Aorta (tissue), 5 donors: ENCODE measurements at places on chromosomes 7 and 10. TPM values are rescaled to one million over a fixed set of nuclear protein-coding genes. Genes with fewer than 3 reads are reported as not detected.
A peak's percentile ranks its signal among the peaks of the same experiment; 100 is the strongest.

GRCh38 chr10:27223964-27224363 is 16.6 kb downstream of the ACBD5 start:
- no peak overlapping the region for H3K27ac ChIP-seq
- no peak for DNase-seq
- H3K27me3 ChIP-seq = no peaks in the 10 kb centered on the region
- H3K36me3 ChIP-seq = no peaks in the 10 kb centered on the region

GRCh38 chr7:32154797-32155196 is 84.6 kb upstream of the PDE1C start:
- H3K27me3 ChIP-seq = no peaks in the 10 kb centered on the region
- H3K27ac ChIP-seq = no peak overlapping the region
- peak; percentile 80 for DNase-seq
- H3K4me1 ChIP-seq = no peaks in the 10 kb centered on the region
- H3K4me3 ChIP-seq = no peak overlapping the region
- H3K36me3 ChIP-seq = no peaks in the 10 kb centered on the region

GRCh38 chr10:77578583-77579227 is 58.9 kb downstream of the KCNMA1 start:
- peaks cover 5% of the 10 kb centered on the region for H3K4me1 ChIP-seq
- no peak overlapping the region for H3K4me3 ChIP-seq
- H3K27ac ChIP-seq = no peak overlapping the region
- peak; percentile 59 for DNase-seq
- H3K36me3 ChIP-seq = no peaks in the 10 kb centered on the region
- no peaks in the 10 kb centered on the region for H3K27me3 ChIP-seq

- DNase-seq = no peak
- no peaks in the 10 kb centered on the region for H3K27me3 ChIP-seq
- H3K36me3 ChIP-seq = peaks cover 4% of the 10 kb centered on the region
- no peak overlapping the region for H3K4me3 ChIP-seq
- H3K27ac ChIP-seq = no peak overlapping the region
Measured at GRCh38 chr7:30867483-30867882, 44.2 kb upstream of the AQP1 start.

- DNase-seq = no peak
- no peak overlapping the region for H3K4me3 ChIP-seq
- H3K4me1 ChIP-seq = no peaks in the 10 kb centered on the region
- no peaks in the 10 kb centered on the region for H3K36me3 ChIP-seq
Measured at GRCh38 chr10:13221572-13221971, 12.6 kb downstream of the UCMA start.

DNA sequence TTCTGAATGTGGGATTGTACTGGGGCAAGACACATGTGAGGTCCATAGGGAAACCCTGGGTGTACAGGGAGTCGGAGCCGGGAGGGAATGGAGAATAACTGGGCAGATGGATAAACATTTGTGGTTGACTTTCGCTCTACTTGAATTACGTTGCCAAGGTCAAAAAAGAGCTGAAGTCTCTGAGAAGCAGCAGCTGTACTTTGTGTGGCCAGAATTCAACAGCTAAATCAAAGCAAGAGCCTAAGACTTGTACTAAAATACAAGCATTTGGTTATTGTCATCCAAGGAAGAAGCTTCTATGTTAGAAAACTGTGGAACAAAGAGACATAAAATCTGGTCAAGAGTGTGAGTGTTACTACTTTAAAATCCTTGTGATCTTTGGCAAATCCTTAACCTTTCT is 457.2 kb downstream of the ARL4A start:
- H3K27me3 ChIP-seq = no peaks in the 10 kb centered on the region
- H3K4me1 ChIP-seq = no peaks in the 10 kb centered on the region
- no peak overlapping the region for H3K27ac ChIP-seq
- DNase-seq = no peak
- no peaks in the 10 kb centered on the region for H3K36me3 ChIP-seq

GRCh38 chr10:24824536-24824935 is 100.8 kb upstream of the ARHGAP21 start:
- no peak overlapping the region for H3K4me3 ChIP-seq
- H3K36me3 ChIP-seq = no peaks in the 10 kb centered on the region
- DNase-seq = no peak
- no peak overlapping the region for H3K27ac ChIP-seq
- no peaks in the 10 kb centered on the region for H3K4me1 ChIP-seq

GRCh38 chr10:118307220-118307619 is 34.9 kb downstream of the FAM204A start:
- no peak for DNase-seq
- peaks cover 6% of the 10 kb centered on the region for H3K4me1 ChIP-seq
- peak overlapping the region; percentile 20 for H3K27ac ChIP-seq
- no peak overlapping the region for H3K4me3 ChIP-seq
- H3K27me3 ChIP-seq = no peaks in the 10 kb centered on the region
- no peaks in the 10 kb centered on the region for H3K36me3 ChIP-seq

Gene GIMAP7
- total RNA-seq = 28.6 TPM

Gene MEST
- total RNA-seq = 9.0 TPM

Gene SSC4D
- 0.33 TPM for total RNA-seq

Gene TMEM26
- 0.54 TPM for total RNA-seq

Gene C10orf105
- total RNA-seq = 0.42 TPM

Gene GCK
- total RNA-seq = 1.9 TPM
